ENCODE measurements at places on chromosomes 3 and 15.

GRCh38 chr3:191353022-191353777 lies 22.9 kb upstream of the UTS2B start:
- H3K4me3 ChIP-seq = no peak overlapping the region
- H3K4me1 ChIP-seq = peaks cover 58% of the 10 kb centered on the region
- DNase-seq = no peak
- H3K27ac ChIP-seq = peak overlapping the region; percentile 61
- peaks cover 5% of the 10 kb centered on the region for H3K36me3 ChIP-seq

GRCh38 chr3:106913111-106913698 lies 464.0 kb upstream of the CCDC54 start:
- H3K27me3 ChIP-seq = no peaks in the 10 kb centered on the region
- H3K27ac ChIP-seq = no peak overlapping the region
- no peak overlapping the region for H3K4me3 ChIP-seq
- no peaks in the 10 kb centered on the region for H3K36me3 ChIP-seq
- H3K4me1 ChIP-seq = no peaks in the 10 kb centered on the region

- DNase-seq = no peak
- no peaks in the 10 kb centered on the region for H3K27me3 ChIP-seq
- H3K27ac ChIP-seq = peak overlapping the region; percentile 31
- no peaks in the 10 kb centered on the region for H3K36me3 ChIP-seq
- H3K4me3 ChIP-seq = no peak overlapping the region
Measured at GRCh38 chr3:120497336-120497735, 46.5 kb upstream of the FSTL1 start.

GRCh38 chr15:67973846-67974245 lies 80.3 kb upstream of the PIAS1 start:
- DNase-seq = no peak
- no peaks in the 10 kb centered on the region for H3K36me3 ChIP-seq
- no peaks in the 10 kb centered on the region for H3K4me1 ChIP-seq
- H3K27ac ChIP-seq = no peak overlapping the region
- H3K4me3 ChIP-seq = no peak overlapping the region

DNA sequence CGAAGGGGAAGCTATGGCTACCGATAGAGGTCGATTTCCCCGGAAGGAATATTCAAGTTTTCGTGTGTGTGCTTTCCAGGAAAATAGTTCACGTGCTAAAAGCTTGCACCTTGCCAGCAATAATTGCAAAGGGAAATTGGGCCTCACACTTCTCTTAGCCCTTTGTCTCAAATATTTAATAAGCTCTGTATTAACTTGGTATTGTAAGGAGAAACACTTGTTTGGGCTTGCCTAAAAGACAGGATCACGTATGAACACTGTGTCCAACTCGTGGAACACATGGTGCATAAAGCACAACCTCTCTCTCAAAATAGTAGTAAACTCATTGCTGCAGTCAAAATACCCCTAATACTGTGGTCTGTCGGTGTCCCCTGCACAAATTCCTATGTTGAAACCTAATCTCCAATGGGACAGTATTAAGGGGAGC lies 352 bp upstream of the TMF1 start:
- peaks cover 23% of the 10 kb centered on the region for H3K4me1 ChIP-seq
- peak overlapping the region; percentile 96 for H3K27ac ChIP-seq
- H3K27me3 ChIP-seq = no peaks in the 10 kb centered on the region
- no peak for DNase-seq
- H3K36me3 ChIP-seq = peaks cover 30% of the 10 kb centered on the region

DNA sequence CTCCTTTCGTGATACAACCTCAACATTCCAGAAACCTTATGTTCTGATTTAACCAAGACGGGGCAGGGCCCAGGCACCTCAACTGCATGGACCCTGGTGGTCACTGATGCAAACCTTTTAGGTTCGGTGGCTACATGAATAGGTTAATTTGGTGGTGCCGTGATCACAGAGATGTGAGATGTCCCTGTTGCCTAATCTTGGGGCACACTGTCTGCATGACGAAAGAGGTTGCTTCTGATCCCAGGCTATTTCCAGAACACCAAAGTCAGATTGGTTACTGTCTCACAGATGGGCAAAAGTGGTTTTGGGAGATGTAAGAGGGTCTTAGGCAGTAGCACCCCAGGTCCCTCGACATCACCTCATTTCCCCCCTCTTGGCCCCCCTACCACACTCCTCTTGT lies 4.0 kb upstream of the CCR1 start:
- DNase-seq = no peak
- H3K4me3 ChIP-seq = no peak overlapping the region
- H3K27ac ChIP-seq = no peak overlapping the region
- H3K27me3 ChIP-seq = peaks cover 6% of the 10 kb centered on the region
- no peaks in the 10 kb centered on the region for H3K4me1 ChIP-seq

GRCh38 chr3:157201648-157202278 lies 41.8 kb upstream of the CCNL1 start:
- H3K36me3 ChIP-seq = no peaks in the 10 kb centered on the region
- no peaks in the 10 kb centered on the region for H3K27me3 ChIP-seq
- H3K4me3 ChIP-seq = no peak overlapping the region
- no peak overlapping the region for H3K27ac ChIP-seq

DNA sequence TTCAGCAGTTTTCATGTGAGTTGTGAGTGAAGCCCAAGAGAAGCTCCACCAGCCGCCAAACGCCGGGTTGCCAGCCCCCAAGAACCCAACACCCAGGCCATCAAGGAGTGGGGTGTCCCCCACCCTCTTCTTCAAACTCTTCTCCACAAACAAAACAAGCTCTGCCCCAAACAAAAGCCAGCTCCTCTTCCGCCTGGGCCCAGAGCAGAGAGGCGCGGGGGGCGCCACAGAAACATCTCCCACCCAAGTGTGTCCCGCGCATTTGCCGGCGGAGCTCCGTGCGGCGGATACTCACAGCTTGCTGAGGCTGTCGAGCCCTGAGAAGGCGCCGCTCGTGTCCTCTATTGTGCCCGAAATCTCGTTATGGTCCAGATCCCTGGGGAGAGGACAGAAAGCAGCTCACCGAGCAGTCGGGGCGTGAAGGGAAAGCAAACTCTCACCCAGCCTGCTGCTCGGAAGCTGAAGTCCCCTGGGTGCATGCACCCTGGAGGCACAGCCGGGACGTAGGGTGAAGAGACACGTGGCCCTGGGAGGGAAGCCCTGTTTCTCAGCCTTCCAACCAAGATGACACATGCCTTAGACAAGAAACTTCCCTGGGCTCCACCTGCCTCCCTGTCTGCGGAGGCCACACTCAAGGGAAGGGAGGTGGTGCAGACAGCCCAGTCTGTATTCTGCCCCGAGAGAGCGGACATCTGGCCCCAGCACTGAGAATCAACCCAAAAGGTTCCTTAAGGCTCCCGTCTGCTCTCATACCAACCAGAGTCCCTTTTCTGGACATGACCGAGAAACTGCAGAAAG lies 95.7 kb downstream of the LRIG1 start:
- H3K27ac ChIP-seq = peak overlapping the region; percentile 69
- H3K27me3 ChIP-seq = no peaks in the 10 kb centered on the region
- no peak for DNase-seq
- peaks cover 75% of the 10 kb centered on the region for H3K4me1 ChIP-seq
- H3K36me3 ChIP-seq = peaks cover 19% of the 10 kb centered on the region
- no peak overlapping the region for H3K4me3 ChIP-seq

DNA sequence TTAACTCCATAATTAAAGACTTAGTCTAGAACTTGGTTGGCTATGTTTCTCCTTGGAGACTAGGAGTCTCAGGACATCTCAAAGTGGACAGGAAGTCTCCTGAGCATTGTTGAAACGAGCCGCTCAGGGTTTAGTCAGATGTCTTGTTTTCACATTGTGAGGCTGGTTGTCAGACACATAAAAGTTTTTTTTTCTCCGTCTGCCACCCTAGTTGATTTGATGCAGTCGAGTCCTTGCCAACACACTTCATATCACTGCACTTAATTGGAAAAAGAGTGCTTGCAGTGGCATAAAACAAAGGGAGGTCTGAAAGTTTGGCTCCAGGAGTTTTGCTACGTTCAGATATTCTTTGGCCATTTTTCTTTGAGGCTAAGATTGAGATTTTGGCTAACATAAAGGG lies 92.9 kb downstream of the USP13 start:
- peaks cover 25% of the 10 kb centered on the region for H3K36me3 ChIP-seq
- no peaks in the 10 kb centered on the region for H3K4me1 ChIP-seq
- no peak overlapping the region for H3K4me3 ChIP-seq

DNA sequence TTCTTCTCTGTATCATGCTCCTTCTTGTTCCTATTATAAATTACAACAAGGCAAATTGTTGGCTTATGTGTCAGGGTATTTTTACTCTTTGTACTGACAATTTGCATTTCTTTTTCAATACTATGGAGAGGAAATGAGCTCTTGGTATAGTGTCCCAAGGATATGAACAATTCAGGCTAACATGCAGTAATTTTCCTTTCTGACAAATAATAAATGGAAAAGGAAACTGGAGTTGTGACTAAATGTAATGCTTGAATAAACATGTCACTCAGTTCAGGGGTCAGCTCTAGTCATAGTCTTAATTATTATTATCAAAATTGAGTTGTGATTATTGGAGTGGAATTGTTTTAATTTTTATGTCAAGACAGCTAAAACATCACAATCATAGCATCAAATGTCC lies 256.0 kb upstream of the ZPLD1 start:
- H3K36me3 ChIP-seq = no peaks in the 10 kb centered on the region
- no peaks in the 10 kb centered on the region for H3K27me3 ChIP-seq
- H3K4me1 ChIP-seq = peaks cover 75% of the 10 kb centered on the region
- H3K27ac ChIP-seq = peak overlapping the region; percentile 72
- no peak for DNase-seq
- H3K4me3 ChIP-seq = no peak overlapping the region
